ENCODE measurements at places on chromosomes 12 and 14.

DNA sequence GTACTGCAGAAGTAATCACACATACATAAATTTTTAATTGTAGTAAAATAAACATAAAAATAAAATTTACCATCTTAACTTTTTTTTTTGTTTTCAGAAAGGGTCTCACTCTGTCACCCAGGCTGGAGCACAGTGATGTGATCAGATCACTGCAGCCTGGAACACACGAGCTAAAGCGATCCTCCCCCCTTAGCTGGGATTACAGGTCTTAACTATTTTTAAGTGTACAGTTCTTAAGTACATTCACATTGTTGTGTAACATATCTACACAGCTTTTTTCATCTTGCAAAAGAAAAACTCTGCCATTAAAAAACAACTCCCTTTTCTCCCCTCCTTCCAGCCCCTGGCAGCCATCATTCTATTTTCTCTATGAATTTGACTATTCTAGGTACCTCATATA is 92.3 kb downstream of the PPP1R12A start:
- no peaks in the 10 kb centered on the region for H3K27me3 ChIP-seq
- no peak overlapping the region for H3K27ac ChIP-seq
- peaks cover 4% of the 10 kb centered on the region for H3K4me1 ChIP-seq
- no peak for DNase-seq
- no peak overlapping the region for H3K4me3 ChIP-seq

GRCh38 chr14:50804181-50804721 is 26.7 kb downstream of the NIN start:
- no peak overlapping the region for H3K4me3 ChIP-seq
- peaks cover 44% of the 10 kb centered on the region for H3K36me3 ChIP-seq
- H3K27ac ChIP-seq: no peak overlapping the region
- no peaks in the 10 kb centered on the region for H3K27me3 ChIP-seq

DNA sequence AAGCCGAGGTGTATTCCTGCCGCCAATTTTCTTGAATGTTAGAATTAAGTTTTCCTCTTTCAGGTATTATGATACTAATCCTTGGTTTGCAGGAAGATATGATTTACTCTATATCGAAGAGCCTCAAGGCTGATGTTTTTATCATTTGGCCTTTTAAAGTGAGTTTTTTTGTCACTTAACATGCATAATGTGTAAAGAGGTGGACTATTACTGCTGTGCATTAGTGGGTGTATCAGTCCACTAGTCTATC is 11.1 kb upstream of the TMPO start:
- peak overlapping the region; percentile 97 for H3K27ac ChIP-seq
- H3K4me3 ChIP-seq: peak overlapping the region; percentile 95
- H3K27me3 ChIP-seq: no peaks in the 10 kb centered on the region
- H3K4me1 ChIP-seq: peaks cover 28% of the 10 kb centered on the region
- no peak for DNase-seq
- H3K36me3 ChIP-seq: no peaks in the 10 kb centered on the region

GRCh38 chr12:52434760-52435530 is 774 bp upstream of the KRT75 start:
- DNase-seq: no peak
- H3K27ac ChIP-seq: no peak overlapping the region
- no peaks in the 10 kb centered on the region for H3K4me1 ChIP-seq
- no peak overlapping the region for H3K4me3 ChIP-seq

- H3K4me1 ChIP-seq: no peaks in the 10 kb centered on the region
- no peaks in the 10 kb centered on the region for H3K36me3 ChIP-seq
- no peaks in the 10 kb centered on the region for H3K27me3 ChIP-seq
- no peak overlapping the region for H3K27ac ChIP-seq
- no peak overlapping the region for H3K4me3 ChIP-seq
Observed at GRCh38 chr12:45568808-45569207, 160.7 kb upstream of the ARID2 start.

- no peaks in the 10 kb centered on the region for H3K36me3 ChIP-seq
- DNase-seq: no peak
- H3K27ac ChIP-seq: no peak overlapping the region
- H3K4me1 ChIP-seq: no peaks in the 10 kb centered on the region
- peaks cover 3% of the 10 kb centered on the region for H3K27me3 ChIP-seq
- H3K4me3 ChIP-seq: no peak overlapping the region
Observed at GRCh38 chr12:117803001-117803400, 165.8 kb downstream of the KSR2 start.

DNA sequence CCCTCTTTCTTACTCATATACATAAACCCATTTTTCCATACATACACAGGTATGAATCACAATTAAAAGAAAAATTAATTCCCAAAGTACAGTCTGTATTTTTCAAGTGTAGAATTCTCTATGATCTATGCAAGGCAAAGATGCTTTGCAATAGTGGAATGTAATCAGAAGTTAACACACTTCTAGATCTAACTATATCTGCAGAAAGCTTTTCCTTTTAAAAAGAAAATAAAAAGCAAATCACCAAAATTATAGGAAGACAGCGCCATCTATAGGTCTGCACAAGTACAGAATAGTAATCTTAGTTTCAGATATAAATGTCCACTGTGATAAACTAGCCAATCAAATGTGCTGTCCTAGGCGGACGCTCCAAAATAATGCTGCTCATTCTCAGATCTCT is 22.0 kb downstream of the SLC25A21 start:
- H3K4me3 ChIP-seq: no peak overlapping the region
- no peaks in the 10 kb centered on the region for H3K27me3 ChIP-seq
- no peak overlapping the region for H3K27ac ChIP-seq
- no peaks in the 10 kb centered on the region for H3K36me3 ChIP-seq

DNA sequence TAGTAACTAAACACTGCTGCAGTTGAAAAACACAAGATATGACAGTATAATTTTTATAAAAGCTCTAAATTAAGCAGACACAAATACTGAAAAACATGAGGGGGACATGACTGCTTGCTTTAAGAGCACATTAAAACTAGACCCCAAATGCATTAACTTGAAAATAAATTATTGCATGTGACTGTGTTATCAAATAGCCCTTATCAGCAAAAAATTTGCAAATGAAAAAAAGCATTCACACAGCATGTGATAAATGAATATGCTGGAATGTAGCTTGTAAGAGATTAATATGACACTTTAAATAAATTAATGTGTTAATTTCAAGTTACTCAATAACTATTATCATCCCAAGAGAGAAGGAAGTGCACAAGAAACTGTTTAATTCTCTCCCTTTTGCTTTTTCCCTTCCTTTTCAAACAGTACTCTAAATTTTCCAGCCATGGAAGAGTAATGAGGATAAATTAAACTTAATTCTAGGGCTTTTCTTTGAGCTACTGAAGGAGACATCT is 1422.1 kb upstream of the FLRT2 start:
- no peaks in the 10 kb centered on the region for H3K36me3 ChIP-seq
- no peak overlapping the region for H3K27ac ChIP-seq

- H3K27ac ChIP-seq: no peak overlapping the region
- no peak for DNase-seq
- no peak overlapping the region for H3K4me3 ChIP-seq
Observed at GRCh38 chr14:96792003-96792402, 5.2 kb upstream of the VRK1 start.

- no peaks in the 10 kb centered on the region for H3K4me1 ChIP-seq
- DNase-seq: no peak
- no peak overlapping the region for H3K4me3 ChIP-seq
- H3K27ac ChIP-seq: no peak overlapping the region
- no peaks in the 10 kb centered on the region for H3K27me3 ChIP-seq
Observed at GRCh38 chr14:84671776-84672175, 858.2 kb upstream of the FLRT2 start.

DNA sequence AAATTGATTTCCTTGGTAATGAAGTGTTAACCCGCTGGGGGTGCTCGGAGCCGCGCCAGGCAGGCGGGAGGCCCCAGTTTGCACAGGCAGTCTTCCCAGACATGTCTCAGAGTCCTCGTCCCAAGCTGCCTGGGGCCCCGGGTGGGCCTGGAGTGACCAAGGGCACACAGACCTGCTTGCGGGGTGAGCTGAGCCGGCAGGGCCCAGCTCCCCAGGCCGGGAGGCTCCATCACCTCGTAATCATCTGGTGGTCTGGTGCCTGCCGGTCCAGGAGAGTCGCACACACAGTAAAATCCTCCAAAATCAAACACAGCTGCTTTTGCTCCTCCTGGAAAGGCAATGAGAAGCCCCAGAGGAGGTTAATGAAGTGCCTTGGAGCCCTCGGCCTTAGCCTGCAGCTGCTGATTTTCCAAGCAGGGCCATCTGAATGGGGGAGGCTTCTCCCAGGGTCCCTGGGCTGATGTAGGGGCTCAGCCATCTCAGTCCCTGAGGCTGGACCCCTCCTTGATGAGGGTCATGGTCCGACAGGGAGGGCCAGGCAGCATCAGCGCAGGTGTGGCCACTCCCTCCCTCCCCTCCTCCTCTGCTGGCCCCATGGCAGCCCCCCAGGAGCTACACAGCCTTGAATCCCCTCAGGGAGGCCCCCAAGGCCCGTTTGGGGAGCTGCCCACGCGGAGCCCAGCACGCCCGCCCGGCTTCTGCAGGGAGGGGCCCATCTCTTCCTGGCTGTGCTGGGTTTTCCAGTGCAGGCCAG is 39.4 kb upstream of the FBRSL1 start:
- H3K36me3 ChIP-seq: no peaks in the 10 kb centered on the region
- H3K27ac ChIP-seq: no peak overlapping the region
- DNase-seq: no peak
- no peak overlapping the region for H3K4me3 ChIP-seq

DNA sequence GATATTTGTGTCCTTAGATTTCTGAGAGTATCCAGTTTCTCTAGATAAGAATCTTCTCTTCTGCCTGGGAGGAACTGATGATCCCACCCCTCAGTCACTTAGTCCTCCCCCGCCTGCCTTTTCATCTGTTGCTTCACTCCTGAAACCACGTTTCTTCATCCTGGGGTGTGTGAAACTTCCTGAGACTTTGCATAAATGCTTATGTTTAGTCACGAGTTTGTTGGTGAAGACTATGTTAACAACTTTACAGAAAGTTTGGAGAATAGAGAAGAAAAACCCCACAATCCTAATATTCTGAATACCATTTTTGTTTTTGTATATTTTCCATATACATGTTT is 33.2 kb downstream of the MARK3 start:
- DNase-seq: no peak
- no peak overlapping the region for H3K27ac ChIP-seq
- peaks cover 3% of the 10 kb centered on the region for H3K4me1 ChIP-seq
- H3K27me3 ChIP-seq: no peaks in the 10 kb centered on the region
- H3K36me3 ChIP-seq: peaks cover 6% of the 10 kb centered on the region

DNA sequence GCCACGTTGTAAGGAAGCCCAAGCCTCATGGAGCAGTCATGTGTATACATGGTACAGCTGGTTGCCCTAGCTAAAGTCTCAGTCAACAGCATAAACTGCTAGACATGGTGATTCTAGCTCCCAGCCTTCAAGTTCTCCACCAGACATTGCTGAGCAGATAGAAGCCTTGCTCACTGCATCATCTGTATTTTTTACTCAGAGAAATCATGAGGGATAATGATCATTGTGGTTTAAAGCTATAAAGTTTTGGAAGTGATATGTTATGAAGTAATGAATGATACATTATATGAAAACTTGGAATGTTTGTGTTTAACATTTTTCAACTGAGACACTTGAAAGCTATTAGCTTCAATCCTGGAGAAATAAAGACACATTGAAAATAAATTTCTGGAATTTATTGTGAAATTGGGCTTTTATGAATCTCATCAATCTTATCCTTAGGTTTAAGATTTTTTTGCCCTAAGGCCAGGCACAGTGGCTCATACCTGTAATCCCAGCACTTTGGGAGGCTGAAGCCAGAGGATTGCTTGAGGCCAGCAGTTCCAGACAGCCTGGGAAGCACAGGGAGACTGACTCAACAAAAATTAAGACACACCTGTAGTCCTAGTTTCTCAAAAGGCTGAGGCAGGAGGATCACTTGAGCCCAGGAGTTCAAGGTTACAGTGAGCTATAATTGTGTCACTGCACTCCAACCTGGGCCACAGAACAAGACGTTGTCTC is 5.6 kb upstream of the NFATC4 start:
- no peak overlapping the region for H3K4me3 ChIP-seq
- H3K4me1 ChIP-seq: peaks cover 20% of the 10 kb centered on the region
- H3K27me3 ChIP-seq: peaks cover 43% of the 10 kb centered on the region
- no peaks in the 10 kb centered on the region for H3K36me3 ChIP-seq

- no peak overlapping the region for H3K4me3 ChIP-seq
- no peaks in the 10 kb centered on the region for H3K4me1 ChIP-seq
- no peak overlapping the region for H3K27ac ChIP-seq
- DNase-seq: no peak
- H3K27me3 ChIP-seq: no peaks in the 10 kb centered on the region
Observed at GRCh38 chr14:54600717-54601109, 33.8 kb downstream of the SAMD4A start.

- H3K4me1 ChIP-seq: peaks cover 45% of the 10 kb centered on the region
- peak; percentile 63 for DNase-seq
- peaks cover 86% of the 10 kb centered on the region for H3K27me3 ChIP-seq
Observed at GRCh38 chr12:26122681-26123481, 2.0 kb downstream of the BHLHE41 start.

DNA sequence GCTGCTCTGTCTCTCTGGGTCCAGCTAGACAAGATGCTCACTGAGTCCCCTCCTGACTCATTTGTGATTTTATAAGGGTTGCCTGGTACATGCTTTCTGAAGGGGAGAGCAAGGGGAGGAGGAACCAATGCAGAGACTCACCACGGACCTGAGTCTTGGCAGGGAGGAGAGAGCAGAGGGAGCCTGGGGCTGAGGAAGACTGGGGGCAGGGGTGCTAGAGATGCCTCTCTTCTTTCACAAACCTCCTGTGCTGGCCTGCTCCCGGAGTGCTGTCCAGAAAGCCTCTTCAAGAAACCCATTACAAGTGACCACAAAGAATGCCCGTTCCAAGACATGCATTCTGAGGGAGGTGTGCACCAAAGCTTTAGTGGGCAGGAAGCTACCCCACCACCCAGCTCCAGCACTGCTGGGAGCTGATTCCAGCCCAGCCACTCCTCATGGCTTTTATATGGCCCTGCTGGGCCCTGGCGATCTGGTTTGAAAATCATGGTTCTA is 33.1 kb upstream of the DICER1 start:
- H3K4me3 ChIP-seq: no peak overlapping the region
- no peaks in the 10 kb centered on the region for H3K4me1 ChIP-seq
- no peaks in the 10 kb centered on the region for H3K36me3 ChIP-seq
- no peak overlapping the region for H3K27ac ChIP-seq
- no peak for DNase-seq

DNA sequence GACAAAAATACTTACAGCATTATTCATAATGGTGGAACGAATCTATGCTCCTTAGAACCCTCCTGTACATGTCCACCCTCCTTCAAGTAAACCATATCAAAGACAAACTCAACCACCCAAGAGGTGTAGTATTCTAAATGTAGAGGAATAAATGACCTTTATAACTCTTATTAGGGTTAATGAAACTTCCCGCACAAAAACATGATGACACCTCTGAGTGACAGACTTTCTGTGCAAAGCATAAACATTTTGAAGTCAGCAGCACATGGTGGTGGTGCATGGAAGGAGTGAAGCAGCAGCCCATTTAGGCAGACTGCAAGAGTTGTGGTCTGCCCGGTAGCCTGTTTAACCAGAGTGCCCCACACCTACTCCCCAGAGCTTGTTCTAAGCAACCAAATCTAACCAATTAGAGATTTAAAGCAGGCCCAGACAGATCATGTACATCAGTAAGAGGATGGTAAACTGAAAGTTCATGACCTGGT is 615 bp upstream of the ASB8 start:
- DNase-seq: no peak
- H3K27me3 ChIP-seq: no peaks in the 10 kb centered on the region
- H3K36me3 ChIP-seq: peaks cover 9% of the 10 kb centered on the region
- H3K27ac ChIP-seq: peak overlapping the region; percentile 78
- peak overlapping the region; percentile 97 for H3K4me3 ChIP-seq
- peaks cover 25% of the 10 kb centered on the region for H3K4me1 ChIP-seq

Measured in CD4-positive, alpha-beta T cell (primary cell).